AG04450 (cell line): ENCODE measurements at places on chromosomes 11 and 22.

DNA sequence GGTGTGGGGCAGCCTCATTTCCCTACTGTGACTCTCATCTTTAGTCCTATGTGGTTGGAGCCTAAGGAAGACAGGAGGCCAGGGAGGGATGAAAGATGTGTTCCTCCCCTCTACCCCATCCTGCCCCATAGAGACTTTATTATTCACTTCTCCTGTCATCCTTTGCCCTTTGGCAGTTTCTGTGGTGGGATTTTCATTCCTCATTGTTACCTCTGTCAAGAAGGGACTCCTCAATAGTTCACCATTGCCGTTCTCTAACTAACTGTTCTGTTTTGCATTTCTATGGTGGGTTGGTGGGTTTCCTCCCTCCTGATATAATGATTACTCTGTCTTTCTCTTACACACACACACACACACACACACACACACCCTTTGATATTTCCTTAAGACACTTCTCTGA is 202.3 kb downstream of the DSCAML1 start:
- no peak for DNase-seq

DNA sequence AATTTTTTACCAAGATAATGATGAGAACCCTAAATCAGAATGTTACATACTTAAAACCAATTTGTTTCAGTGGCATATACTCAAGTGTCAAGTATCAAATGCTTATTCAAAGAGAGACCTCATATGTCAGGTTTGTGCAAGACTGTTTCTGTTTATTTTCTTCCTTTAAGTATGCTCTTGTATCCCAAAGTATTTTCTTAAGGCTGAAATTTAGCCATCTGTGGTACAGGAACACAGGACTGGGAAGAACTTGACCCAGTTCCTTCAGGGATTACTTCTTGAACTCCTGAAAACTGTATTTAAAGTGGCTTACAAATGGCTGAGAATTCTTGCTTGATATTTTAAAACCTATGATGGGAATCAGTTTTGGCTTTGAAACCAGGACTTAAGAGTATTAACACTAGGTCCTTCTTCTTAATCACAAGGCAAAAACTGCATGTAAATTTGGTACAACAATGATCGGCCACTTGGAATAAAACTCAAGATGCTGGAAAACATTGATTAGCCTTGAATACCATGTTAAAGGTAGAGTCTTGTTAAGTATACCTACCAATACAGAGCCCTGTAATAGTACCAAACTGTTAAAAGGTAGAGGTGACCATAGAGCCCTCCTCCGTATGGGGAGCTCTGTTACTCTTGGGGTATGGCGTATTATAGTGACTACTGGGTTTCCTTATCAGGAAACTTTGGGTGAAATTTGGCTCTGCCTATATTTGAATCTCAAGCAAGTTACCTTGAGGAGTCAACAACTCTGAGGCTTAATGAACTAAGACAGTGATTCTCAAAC is 95.9 kb downstream of the BLID start:
- DNase-seq = no peak

DNA sequence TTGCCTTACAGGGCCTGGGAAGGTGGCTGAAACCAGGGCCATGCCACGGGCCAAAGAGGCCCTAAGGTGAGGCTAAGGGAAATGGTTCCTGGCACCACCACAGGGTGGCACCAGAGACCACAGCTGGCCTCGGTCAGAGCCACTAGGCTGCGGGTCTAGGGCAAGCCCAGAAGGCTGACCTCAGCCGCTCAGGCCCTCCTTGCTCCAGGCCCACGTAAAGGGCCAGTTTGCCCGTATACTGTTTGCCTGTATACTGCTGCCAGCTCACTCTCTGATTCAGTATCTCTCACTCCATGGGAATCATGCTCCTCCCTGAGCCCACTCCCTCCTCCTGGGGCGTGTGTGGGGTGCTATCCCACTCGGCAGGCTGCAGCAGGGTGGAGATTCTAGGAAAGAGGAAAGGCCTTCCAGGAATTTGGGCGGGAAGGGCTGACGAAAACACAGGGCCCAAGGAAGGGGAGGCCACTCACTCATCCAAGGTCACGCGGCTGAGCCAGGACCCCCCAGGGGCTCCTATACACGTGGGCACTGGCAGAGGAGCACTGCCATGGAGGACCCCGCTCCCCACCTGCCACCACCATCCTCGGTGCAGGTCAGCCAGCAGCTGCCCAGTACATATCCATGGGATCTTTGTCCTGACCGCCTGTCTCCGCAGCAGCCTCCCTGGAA is 62.4 kb downstream of the NECTIN1 start:
- peak; percentile 10 for DNase-seq

DNA sequence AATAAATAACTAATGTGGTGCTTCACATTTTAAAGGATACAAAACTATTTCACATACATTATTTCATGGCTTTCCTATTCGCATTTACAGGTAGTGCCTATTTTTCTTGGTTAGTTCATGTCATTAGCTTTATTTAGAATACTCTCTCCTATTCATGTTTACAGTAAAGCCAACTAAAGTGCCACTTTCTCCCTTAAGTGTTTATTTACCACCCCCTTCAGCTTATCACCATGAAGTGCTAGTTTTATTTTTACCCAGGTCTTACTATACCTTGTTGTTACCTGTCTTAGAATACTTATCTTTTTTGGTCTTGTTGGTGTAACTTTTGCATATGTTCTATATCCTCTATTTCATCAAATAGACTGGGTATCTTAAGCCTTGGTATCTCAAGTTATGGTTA is 715.2 kb upstream of the TENM4 start:
- DNase-seq = no peak

DNA sequence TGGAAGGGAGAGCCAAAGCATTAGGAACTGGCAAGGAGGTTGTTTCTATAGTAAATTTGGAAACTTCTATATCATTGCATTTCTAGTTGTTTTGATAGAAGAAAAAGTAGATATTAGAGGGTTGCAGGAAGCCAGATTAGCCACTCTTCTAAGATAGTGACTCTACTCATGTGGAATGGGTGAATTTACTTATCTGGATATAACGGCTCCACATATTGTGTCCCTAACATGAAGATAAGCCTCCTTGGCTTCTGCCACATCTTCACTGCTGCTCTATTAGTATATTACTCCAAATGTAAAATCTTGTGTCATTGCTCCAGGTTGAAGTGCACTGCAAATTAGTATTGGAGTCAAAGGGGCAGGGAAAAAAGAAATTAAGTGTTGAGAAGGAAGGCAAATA is 283.3 kb downstream of the CASP12 start:
- DNase-seq = no peak

DNA sequence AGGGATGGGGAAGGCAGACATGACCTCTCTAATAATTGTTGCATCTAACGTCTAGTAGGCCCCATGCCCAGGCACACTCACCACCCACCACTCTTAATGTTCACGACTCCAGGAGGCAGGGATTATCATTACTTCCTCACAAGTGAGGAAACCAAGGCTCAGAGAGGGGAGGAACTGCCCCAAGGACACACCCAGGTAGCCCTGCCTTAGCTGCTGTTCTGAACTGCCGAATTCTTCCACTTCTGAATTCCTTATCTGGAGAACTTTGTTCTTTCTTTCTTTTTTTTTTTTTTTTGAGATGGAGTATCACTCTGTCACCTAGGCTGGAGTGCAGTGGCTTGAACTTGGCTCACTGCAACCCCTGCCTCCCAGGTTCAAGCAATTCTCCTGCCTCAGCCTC is 16.7 kb downstream of the SLCO2B1 start:
- no peak for DNase-seq

DNA sequence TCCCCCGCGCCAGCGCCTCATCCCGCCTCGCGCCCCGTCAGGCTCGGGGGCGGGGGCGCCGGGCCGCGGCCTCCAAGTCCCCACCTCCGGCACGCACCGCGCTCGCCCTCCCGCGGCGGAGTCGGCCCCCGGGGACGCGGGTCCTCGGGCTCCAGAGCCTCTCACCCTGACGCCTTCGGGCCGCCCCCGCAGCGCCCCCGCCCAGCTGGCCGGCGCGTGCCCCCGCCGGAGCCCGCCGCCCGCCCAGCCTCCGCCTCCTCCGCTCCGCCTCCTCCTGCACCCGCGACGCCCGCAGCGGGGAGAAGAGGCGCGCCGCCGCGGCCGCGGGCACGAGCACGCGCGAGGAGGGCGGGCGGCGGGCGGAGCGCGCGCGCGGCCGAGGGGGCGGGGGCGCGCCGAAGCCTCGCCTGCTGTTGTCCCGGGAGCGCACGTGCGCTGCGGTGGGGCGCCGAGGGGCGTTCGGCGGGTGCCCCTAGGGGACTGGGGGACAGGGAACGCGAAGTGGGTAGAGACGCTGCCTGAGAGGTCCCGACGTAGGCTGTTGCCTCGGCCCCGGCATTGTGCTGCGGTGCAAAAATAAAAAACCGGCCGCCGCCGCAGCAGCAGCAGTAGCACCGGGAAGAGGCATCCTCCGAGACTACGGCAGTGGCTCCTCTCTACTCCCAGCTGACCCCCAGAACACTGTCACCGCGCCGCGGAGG is 87.4 kb upstream of the ARHGAP32 start:
- DNase-seq = no peak

DNA sequence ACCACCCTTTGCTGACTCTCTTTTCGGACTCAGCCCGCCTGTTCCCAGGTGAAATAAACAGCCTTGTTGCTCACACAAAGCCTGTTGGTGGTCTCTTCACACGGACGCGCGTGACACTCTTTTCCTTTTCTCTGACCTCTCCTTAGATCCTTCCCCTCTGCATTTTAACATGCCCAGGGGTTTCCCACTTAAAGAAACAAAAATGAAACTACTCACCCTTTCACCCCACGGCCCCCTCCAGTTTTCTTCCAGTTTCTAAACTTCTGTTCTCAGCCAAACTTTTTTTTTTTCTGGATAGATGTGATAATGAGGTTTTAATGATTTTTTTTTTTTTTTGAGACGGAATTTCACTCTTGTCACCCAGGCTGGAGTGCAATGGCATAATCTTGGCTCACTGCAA is 32.8 kb upstream of the NUP50 start:
- no peak for DNase-seq

DNA sequence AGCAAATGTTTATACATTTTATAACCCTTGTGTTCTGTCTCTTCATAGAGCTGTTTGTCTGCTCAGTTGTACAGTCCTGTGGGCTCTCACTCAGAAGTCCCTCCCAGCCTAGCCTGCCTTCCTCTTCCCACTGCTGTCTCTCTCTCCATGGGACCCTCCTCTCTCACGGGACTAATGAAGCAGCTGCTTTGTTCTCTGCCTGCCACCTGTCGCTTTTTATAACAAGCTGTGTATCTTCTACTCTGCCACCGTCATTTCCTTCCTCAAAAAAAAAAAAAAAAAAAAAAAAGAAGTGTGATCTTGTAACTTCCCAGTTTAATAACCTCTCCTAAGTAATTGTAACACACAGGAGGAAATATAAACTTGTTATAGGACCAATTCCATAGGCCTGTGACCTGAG is 92.2 kb upstream of the ALKBH3 start:
- DNase-seq = no peak

DNA sequence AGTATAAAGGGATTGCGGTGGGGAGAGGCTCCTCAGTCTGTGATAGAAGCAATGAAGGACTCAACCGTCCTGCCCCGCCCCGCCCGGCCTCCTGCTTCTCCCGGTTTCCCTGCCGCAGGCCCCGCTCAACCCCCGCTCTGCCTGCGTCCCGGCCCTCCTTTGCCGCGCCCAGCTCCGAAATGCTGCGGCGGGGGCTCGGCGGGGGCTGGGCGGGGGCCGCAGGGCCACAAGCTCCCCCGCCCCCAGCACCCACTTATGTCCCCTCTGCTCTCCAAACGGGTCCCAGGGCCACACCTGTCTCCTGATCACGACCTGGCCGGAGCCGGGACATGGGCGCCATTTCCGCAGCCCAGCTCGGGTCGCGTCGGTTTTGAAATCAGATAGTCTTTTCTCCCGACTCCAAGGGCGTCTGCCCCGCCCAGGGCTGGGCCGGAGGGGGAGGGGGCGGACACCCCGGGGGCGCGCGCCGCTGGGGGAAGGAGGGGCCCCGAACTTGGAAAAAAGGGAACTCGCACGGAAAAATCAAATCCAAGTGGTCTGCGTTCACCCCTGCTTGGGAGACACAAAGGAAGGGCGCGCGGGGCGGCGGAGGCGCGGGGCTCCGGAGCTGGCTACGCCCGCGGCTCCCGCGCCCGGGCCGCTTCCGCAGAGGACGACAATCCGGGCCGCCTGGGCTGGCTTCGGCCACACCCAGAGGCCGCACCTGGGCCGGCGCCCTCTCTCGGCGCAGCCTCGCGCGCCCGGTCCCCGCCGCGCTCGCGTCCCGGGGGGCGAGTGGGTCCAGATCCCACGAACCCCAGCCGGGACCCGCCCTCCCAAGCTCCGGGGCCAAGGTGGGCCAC is 70.6 kb upstream of the EP300 start:
- DNase-seq = no peak

- no peak for DNase-seq
Measured at GRCh38 chr11:101523634-101524260, 60.1 kb downstream of the TRPC6 start.

DNA sequence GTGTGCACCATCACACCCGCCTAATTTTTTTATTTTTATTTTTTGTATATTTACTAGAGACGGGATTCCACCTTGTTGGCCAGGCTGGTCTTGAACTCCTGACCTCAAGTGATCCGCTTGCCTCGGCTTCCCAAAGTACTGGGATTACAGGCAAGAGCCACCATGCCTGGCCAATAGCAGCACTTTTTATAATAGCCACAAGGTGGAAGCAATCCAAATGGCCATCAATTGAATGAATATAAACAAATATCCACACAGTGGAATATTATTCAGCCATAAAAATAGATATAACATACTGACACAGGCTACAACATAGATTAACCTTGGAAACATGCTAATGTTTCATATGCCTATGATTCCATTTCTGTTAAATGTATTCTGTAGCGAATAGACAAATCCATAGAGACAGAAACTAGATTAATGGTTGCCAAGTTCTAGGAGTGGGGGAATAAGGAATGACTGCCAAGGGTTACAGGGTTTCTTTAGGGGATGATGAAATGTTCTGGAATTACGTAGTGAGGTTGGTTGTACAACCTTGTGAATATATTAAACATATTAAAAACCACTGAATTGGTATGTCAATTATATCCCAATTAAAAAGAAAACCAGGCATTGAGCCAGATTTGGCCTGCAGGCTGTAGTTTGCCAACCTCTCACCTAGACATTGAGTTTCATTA is 4.8 kb downstream of the VPS51 start:
- DNase-seq = no peak

GRCh38 chr11:83922318-83922717 is 636.2 kb upstream of the CCDC90B start:
- no peak for DNase-seq

GRCh38 chr11:32852207-32852606 is 22.5 kb downstream of the PRRG4 start:
- DNase-seq = no peak

GRCh38 chr11:112085822-112086421 is 634 bp downstream of the TIMM8B start:
- DNase-seq = no peak

- no peak for DNase-seq
Measured at GRCh38 chr11:10488934-10489691, 34.0 kb downstream of the AMPD3 start.

DNA sequence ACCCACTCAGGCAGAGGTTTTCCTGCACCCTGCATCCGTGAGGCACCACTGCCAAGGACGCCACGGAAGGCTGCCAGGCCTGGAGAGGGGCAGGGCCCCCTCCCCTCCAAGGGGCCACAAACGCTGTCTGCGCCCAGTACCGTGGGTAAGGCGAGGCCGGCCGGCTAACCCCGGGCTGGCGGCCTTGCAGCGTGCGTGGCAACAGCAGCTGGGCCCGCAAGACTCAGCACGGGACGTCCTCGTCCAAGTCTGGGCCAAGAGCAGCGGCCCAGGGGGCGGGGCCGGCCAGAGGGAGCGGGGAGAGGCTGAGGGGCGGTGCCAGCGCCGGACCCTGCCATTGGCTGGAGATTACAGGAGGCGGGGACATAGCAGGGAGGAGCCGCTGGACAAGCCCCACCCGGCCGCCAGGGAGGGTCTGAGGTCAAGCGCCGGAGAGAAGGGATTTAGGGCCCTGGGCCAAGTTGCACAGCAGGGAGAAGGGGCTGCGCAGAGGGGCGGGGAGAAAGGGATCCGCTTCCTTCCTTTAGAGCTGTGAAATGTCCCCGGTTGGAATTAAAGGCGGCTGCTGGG is 16.0 kb downstream of the SLC43A1 start:
- peak; percentile 61 for DNase-seq
